ENCODE measurements at places on chromosomes 13 and 19.

DNA sequence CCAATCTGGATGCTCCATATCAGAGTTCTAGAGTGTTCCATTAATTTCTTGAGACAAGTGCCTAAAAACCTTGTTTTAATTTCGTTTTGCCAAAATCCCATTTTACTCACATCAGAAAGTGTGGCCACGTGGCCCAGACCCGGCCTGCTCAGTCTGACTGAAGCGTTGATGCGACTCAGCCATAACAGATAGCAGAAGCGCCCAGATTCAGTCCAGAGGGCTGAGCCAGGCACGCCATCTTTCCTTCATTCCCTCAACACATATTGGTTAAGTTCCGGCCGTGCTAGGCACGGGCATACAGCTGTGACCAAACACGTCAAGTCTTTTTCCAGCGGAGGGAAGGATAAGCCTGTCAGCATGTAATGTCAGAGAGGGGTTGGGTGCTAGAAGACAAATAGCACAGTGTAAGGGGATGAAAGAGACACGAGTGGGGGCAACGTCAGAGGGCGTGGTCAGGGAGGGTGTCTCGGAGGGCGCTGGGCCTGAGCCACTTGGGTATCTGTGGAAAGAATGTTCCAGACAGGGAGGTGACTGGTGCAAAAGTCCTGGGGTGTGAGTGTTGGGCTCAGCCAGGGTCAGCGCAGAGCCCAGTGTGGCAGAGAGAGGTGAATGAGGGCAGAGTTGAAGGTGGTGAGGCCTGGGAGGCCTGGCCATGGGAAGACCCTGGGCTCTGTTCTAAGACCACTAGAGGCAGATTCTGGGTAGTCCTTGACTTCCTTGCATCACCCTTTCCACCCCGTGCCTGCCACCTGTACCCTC is 3.1 kb downstream of the F10 start:
- no peak for DNase-seq

DNA sequence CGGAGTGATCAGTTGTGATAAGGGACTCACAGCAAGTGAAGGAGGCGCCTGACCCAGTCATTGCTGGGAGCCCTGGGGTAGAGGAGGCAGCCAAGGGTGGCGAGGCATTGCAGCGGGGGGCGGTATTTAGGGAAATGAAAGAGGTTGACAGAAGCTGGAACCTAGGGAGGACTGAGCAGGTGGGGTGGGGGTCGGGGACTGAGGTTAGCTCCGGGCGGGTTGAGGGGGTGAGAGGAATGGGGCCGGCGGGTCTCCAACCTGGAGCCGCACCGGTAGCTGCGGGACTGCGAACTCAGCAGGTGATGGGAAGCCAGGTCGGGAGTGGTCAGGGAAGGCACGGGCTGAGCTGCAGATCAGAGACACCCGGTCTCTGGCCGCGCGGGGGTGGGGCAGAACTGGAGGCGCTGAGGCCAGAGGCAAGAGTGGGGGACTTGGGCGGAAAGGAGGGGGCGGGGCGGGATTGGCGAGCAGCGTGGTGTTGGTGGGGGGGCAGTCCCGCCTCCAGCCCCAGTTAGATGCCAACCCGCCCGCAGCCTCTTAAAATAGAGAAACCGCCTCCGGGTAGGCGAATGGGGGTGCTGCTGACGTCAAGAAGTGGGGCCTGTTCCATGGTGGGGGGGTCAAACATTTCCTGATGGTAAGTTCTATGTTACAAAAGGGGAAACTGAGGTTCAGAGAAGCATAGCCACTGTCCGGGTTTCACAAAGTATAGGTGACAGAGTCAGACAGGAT is 1.5 kb downstream of the MAST3 start:
- DNase-seq, result peak; percentile 87

DNA sequence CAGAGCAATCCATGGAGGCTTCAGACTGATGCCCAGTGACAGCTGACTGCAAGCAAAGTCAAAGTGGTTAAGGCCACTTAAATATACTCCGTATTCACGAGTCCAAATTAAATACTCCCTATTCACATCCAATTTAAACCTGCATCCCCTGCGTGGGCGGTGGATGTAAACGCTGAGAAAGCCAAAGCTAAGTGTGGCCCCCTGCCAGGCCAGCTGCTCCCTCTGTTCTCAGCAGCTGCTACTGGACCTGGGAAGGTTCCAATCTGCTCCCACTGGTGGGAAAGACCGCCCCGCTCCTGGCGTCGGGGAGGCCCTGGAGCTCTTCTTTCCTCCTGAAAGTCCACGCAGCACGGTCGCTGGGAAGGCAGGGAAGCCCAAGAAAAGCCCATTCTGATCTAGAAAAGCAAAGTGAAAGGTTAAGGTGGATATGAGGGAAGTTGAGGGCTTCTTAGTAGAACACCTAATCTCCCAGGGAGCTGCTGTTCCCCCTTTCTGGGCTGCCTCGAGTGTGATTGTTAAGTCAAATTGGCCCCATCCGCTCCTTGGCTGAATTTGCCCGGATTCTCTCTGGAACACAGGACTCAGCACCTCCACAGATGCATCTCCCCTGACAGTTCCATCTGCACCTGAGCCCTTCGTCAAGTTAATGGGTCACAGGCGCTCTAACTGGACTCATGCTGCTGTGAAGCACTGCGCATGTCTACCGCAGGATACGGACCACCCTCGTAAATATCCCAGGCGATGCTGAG is 205.5 kb downstream of the USP12 start:
- DNase-seq, result no peak

- peak; percentile 53 for DNase-seq
Measured at GRCh38 chr19:10505583-10506229, 2.5 kb upstream of the KEAP1 start.

DNA sequence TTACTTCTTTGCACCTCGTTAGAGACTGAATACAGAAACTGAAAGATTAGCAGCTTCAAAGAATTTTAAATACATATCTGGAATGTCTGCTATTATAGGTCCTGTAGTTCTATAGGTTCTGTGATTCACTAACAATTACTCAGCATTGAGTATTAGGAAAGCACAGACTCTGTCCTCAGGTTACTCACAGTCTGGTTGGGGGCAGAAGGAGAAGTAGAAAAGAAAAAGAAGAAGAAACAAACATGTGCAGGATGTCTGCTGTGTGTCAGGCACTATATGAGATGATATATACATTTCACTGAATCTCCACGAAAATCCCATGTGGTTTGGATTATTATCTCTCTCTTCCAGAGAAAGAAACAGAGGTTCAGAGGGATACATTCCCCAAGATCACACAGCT is 40.1 kb downstream of the SERTM1 start:
- no peak for DNase-seq

- no peak for DNase-seq
Measured at GRCh38 chr13:50842990-50843256, 569 bp downstream of the DLEU7 start.

DNA sequence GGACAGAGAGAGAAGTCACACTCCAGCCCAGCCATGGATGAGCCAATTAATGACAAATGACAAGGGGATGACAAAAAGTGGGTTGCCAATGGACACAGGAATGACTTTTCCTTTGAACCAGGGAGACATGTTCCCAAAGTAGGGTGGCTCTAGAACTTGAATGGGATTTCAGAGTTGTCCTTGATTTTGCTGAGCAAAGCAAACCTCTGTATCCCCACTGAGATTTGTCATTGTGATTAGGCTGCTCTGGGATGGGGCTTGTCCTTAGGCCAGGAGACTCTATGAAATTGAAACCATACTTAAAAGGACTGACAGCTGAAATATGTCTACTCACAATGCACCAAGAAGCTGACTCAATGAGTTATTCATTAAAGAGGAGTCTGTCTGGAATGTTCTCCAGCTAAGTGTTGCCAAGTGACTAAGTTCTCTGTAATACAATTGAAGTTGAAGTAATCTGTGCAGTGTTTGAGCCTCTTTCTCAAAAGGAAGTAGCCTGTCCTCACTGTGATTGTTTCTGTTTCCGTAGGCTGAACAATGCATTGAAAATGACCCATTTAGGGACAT is 69.0 kb upstream of the PCDH9 start:
- DNase-seq, result no peak

DNA sequence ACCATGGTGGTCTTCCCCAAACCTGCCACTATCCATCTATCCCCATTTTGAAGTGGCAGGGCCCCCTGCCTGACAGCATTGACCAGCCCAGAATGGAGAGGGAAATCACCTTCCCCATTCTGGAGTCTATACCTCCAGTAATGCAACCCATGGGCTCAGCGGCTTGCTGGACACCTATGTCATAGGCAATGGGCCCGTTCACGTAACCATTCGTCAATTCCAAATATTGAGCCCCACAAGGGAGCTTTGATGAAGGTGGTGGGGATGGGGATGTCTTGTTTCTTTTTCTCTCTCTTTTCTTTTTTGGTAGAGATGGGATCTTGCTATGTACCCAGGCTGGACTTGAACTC is 63.1 kb downstream of the AP1M1 start:
- DNase-seq, result no peak

- no peak for DNase-seq
Measured at GRCh38 chr13:97743938-97744337, 209.5 kb upstream of the IPO5 start.

- no peak for DNase-seq
Measured at GRCh38 chr13:113187263-113187669, 21.2 kb downstream of the PCID2 start.

DNA sequence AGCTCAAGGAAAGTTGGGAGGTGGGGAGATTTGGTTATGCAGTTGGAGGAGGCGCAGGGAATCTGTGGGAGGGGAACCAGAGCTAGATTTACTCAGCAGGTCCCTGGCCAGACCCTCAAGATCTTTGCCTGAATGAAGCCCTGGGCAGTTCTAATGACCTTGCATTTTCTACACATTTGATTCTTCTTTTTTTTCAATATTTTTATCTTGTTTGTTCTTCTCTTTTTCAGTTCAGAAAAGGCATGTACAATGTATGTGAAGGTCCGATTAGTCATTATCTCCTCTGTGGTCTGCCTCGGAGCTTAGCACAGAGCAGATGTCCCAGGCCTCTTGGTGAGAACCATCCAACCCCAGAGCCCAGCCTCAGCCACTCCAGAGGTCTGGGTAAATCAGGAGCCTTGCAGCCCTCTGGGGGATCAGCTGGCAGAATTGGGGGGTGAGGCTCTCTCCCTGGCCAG is 24.2 kb downstream of the SERP2 start:
- DNase-seq, result no peak

- no peak for DNase-seq
Measured at GRCh38 chr19:1070931-1071791, 4.2 kb downstream of the ARHGAP45 start.

GRCh38 chr13:20140487-20140886 is 20.4 kb downstream of the GJA3 start:
- DNase-seq, result no peak

DNA sequence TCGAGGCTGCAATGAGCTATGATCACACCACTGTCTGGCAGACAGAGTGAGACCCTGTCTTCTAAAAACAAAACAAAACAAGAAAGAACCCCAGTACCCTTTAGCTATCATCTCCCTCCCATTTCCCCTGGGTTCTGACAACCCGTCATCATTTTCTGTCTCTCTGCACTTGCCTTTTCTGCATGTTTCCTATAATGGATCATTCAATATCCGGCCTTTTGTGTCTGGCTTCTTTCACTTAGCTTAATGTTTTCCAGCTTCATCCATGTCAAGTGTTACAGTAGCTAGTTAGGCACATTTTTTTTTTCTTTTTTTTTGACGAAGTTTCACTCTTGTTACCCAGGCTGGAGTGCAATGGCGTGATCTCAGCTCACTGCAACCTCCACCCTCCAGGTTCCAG is 16.5 kb downstream of the AP2S1 start:
- DNase-seq, result no peak

- DNase-seq, result peak; percentile 37
Measured at GRCh38 chr19:11324079-11324661, 15.3 kb downstream of the RAB3D start.
